IPS-NIHi11 (cell line): ENCODE measurements at places on chromosomes 7 and 10.

DNA sequence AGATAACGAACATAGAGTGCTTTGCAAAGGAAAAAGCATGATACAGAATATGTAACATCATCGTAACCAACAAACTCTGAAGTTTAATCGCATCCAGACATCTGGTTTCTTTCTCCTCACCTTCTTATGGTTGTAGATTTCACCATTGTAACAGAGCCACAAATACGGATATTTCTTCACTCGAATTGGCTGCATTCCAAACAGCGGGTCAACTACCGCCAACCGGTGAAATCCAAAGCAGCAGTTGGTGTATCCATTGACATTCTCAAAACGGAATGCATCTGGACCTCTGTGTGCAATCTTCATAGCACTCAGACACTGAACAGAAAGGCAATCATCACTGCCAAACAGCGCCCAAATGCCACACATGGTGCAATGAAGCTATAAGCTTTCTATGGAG, 3.4 kb downstream of the ASNS start:
- DNase-seq = no peak

GRCh38 chr7:121774563-121774962, 98.4 kb upstream of the PTPRZ1 start:
- DNase-seq = no peak

GRCh38 chr7:132263151-132263550, 313.1 kb downstream of the PLXNA4 start:
- no peak for DNase-seq

- peak; percentile 68 for DNase-seq
Observed at GRCh38 chr10:78579995-78580394, 488.8 kb upstream of the ZMIZ1 start.

- DNase-seq = no peak
Observed at GRCh38 chr10:1048349-1048731, 579 bp downstream of the IDI1 start.

DNA sequence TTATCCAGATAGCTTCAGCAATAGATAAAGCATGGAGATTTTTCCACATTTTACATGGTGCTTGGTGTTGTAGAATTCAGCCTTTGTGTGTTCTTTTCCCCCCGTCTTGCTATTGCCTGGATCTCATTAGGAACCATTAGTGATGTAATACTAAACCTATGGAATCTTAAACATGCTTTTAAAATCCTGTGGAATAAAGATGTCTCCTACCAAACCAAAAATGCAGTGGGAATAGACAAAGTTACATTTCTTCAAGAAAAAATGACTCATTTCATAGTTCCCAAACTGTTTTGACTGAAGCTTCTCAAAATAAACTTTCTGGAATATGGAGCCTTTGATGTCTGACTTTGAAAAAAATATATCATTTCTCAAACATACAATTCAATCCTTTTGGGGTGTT, 44.0 kb downstream of the CALD1 start:
- DNase-seq = no peak

GRCh38 chr10:13183625-13184024, 22.3 kb downstream of the MCM10 start:
- no peak for DNase-seq
